Activated T-cell treated with anti-CD3 and anti-CD28 coated beads, Interleukin-2, amount 50 U/mL, for 24 hours (primary cell): ENCODE measurements at places on chromosomes 4 and X.

DNA sequence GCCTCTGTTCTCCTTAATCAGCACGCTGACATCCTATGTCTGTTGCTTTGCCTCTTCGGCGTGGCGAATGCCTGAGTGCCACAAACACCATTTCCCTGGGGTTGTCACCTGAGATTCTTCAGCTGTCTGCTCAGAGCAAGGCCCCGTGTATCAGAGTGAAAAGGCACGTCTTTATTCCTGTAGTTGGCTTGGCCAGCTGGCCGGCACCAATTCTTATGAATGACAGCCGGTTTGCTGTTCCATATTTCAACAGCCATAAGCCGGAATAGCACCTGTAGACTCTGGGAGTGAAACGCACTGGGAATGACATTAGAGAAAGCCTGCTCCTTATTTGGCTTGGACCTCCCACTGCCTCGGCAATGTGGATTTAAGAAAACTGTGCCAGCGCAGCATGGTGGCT is 89.3 kb downstream of the MGST2 start:
- no peak for DNase-seq

GRCh38 chr4:161856711-161857326 is 307.0 kb downstream of the FSTL5 start:
- DNase-seq, result no peak

DNA sequence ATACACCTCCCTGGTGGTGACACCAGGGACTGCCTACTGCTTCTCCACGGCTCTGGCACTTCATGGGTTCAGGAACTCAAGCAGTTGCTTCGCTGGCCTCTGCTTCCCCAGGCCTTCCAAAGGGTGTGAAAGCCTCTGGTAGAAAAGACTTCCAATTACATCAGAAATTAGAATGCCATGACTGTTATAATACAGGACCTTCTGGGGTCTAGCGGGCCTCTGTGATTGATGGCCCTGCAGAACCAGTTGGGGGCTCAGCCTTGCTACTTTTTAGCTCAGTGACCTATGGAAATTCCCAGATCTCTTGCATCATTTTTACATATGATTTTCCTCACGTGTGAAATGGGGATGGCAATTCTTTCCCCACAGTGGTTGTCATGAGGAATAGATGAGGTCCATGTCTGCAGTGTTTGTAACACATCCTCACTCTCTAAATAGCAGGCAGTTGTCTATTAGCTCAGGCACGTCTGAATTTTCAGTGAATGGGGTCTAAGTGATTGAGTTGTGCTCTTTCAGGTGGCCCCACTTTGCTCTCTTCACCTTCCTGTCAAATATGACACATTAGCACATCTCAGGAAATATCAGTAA is 198.3 kb downstream of the STIM2 start:
- no peak for DNase-seq

DNA sequence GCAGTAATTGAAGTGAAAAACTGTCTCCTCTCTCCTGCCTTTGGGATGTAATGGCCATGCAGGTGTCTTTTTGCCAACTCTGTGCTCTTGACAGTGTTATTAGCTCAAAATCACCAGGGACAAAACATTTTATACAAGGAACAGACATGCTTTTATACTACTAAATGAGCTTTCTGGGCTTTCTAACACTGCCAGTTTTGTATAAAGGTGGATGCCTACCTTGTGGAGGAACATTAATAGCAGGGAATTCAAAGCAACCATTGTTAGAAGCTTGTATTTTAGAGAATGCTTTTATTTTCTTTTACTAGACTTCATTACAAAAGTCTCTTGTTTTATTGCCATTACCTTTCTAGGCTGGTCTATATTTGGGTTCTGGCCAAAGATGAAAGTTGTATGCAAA is 54.7 kb upstream of the ARSJ start:
- DNase-seq, result no peak

DNA sequence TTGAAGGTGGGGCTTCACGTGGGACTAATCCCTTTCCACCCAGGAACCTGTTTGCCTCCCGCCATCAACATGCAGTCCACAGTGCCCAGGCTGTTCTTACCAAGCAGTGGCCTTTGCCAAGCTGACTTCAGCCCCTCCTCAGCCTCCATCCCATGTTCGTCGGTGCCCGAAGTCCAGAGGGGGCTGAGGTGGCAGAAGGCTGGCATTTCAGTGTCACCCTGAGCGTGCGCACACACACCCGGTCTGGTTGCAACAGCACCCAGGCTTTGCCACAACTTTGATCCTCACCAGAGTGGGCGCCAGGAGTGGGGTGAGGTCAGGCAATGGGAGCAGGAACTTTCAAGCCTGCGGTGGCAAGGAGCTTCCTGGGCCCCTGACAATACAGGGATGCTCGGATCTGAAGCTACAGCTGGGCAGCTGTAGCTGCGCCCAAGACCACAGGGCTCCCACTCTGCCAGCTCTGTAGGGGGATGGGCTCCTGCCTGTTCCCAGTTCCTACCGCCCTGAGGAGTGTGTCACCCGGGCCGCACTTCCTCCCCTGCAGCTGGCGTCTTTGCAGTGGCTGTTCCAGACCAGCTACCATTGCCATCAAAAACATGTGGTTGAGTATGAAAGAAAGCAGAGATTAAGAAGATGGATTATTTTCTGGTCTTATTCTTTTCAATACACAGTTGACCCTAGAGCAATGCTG is 428.0 kb downstream of the EPHA5 start:
- DNase-seq, result no peak

GRCh38 chr4:97627750-97628149 is 515.5 kb downstream of the STPG2 start:
- DNase-seq, result no peak

GRCh38 chr4:53576676-53577372 is 14.5 kb downstream of the LNX1 start:
- DNase-seq, result no peak

DNA sequence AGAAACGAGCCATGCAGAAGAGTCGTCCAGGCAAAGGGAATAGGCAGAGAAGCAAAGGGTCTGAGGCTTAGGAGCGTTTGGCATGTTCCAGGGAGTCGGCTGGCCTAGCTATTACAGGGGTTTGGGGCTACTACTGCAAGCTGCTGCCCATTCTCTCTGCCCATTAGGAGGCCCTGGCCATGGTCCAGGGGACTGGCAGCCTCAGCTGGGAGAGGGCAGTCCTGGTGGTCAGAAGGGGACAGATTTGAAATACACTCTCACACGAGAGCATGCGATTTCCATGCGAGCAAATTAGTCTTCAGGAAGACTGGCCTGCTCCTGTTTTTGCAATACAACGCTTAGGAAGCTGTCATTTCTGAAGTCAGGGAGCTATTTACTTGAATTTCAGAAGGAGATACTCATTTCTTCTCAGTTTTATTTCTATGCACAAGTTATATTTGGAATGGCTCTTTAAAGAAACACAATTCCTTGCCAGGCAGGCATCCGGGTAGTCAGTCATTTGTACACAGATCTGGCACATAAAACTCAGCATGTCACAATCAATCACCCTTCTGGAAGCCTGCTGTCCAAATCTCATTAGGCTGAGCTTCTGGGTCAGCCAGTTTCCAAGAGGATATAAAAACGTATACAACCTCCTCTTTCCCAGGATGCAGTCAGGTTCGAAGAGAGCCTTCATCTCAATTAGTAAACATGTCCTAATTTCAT is 27.0 kb downstream of the PROM1 start:
- no peak for DNase-seq

DNA sequence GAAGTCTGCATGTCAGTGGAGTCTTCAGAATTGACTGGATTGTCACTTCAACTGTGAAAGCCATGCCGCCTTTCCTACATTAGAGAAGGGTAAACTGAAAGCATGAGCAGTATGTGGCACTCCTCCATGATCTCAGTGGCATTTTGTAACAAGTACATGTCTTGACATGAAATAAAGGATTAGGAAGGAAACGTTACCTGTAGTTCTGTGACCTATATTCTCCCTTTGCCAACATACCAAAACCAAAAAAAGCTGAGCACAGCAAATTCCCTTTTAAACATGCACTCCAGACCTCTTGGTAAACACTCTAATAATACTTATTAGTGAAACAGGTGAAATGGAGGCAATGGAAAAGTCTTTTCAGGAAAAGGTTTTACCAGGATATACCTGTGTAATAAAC is 344.2 kb downstream of the GRIA2 start:
- no peak for DNase-seq

DNA sequence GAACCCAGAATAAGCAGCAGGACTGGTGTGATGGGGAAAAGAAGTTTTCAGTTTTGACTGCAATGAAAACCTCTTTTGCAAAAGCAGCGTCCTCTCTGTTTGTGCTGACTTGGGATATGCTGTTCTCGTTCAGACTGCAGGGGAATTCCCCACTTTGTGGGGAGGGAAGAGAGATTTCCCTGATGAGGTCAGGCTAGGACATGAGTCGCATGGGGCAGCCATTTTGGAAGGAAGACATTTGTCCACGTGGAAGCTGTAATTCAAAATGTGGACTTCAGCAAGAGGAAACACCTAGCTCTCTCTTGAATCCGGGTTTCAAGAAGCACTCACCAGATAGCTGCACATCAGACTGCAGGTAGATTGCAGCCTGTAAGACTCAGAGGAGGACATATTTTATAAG is 39.3 kb downstream of the ING2 start:
- no peak for DNase-seq

DNA sequence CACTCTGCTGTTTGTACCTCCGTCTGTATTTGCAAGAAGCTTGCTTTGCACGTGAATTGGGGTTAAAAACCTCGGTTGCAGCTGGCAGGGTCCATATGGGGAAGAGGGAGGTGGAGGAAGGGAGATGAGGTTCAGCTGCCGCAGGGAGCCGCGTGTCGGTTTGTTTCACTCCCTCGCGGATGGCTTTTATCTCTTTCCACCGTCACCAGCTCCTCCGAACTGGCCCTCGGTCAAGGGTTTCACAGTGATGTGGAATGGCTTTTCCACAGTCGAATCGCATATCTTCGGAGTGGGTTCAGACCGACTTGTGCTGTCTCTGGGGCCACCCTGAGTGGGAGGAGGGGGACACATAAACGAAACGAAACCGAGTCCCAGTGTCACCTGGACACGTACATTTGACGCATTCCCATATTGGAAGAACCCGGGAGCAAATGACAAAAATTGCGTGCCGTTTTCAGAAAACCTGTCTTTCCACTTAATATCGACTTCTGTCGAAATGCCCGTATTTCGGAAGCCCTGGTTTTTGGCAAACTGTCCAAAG is 929 bp downstream of the ZBTB33 start:
- DNase-seq, result peak; percentile 49

GRCh38 chrX:47129899-47130358 is 14.6 kb downstream of the NDUFB11 start:
- DNase-seq, result no peak

DNA sequence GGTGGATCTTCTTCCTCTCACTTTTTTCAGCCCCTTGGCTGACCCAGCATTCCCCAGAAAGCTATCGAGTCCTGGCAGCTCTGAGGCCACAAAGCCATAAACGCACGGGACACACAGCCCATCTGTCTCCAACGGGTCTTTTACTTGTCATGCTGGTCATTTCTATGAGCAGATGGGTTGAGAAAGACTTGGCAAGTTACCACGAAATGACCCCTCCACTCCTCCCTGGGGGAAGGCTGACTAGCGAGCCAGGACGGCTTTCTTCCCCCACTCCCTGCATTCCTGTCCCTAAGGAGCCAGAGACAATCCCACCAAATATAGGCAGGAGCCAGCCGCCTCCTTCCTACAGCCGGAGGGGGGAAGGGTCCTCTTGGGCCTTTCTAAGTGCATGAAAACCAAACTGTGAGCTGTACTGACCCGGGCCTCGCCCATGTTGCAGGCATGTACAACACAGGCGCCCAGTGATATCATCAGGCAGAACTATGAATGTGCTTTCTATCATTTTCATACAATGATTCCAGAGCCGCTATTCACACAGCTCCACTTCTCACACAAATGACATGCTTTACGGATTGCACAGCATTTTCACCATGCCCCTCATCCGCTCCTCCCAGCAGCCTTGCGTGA is 28.6 kb downstream of the AFAP1 start:
- DNase-seq, result no peak

GRCh38 chr4:965048-965765 is 8.2 kb downstream of the DGKQ start:
- DNase-seq, result no peak

GRCh38 chrX:24202465-24203031 is 53.0 kb downstream of the ZFX start:
- DNase-seq, result no peak
